ENCODE measurements at places on chromosomes 6 and 20. TPM values are rescaled to one million over a fixed set of nuclear protein-coding genes. Genes with fewer than 3 reads are reported as not detected.

C6orf58 gene
- total RNA-seq: 0.16 TPM

THBS2 gene
- not detected for total RNA-seq

PBOV1 gene
- total RNA-seq: not detected

CEP250 gene
- total RNA-seq: 45.6 TPM

DNA sequence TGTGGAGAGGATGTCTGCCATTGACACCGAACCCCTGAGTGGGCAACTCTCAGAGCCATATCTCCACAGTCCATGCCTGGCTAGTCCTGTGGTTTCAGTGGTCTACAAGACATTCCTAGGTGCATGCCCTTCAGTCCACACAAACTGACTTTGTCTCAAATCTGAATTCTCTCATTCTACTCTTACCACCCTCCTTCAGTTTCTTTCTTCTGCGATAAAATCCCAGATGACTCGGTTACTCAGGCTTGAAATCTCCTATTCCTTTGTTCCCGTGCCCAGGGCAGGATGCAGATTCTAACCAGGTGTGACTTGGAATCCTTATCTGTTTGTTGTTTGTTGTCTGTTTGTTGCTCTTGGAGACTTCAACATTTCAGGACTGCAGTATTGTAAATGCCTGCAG lies 9.3 kb downstream of the CDS2 start:
- no peak for DNase-seq

GRCh38 chr6:127341471-127342202 lies 1.8 kb downstream of the ECHDC1 start:
- DNase-seq: no peak

DNA sequence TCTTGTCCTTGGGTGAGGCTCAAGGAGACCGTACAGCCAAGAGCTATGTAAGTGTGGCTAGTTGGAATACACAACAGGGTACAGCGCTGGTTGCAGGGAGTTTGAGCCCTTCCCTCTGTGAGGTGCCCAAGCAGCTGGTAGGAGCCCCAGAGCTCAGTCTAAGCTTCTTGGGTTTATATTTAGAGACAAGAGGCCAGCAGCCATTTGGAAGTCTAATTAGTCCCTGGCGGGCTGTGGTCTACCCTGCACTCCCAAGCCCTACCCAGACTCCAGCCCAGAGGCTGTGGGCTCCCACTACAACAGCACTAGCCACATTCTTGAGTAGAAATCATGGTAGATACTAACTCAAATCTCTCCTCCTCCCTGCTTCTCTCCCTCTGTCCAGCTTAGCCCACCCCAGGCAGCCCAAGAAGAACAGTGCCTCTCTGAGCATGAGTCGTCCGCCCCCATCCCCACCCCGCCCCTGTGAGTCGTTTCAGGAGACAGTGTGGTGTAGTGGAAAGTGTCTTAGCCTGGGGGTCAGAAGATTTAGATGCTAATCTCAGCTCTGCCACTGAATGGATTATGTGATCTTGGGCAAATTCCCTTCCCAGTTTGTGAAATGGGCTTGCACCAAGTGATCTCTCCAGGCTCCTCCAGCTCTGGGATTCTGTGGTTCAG lies 37.8 kb downstream of the EIF2S2 start:
- no peak for DNase-seq

GRCh38 chr6:108222504-108222903 lies 38.3 kb downstream of the SNX3 start:
- DNase-seq: no peak

DNA sequence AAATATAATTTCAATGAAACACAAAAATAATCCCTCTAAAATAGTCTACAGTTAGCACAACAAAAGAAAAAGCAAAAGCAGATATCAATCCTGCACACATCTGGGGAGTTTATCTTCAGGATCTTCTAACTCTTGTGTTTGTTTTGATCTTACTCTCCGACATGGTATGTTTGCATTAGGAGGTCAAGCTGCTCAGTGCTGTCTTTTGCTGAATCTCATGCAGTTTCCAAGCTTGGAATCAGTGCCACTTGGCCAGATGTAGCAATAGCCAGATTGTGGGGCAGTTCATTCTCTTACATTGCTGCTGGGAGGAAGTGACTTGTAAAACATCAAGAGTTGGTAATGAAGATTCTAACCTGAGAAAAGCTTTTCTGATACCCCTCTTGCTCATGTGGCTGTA lies 29.5 kb downstream of the RIOK1 start:
- no peak for DNase-seq

GRCh38 chr6:129029778-129030177 lies 146.8 kb downstream of the LAMA2 start:
- no peak for DNase-seq

All from activated T-helper 1 cell treated with anti-CD3 and anti-CD28 coated beads, Interleukin-12 subunit alpha, Interleukin-12 subunit beta, Interleukin-2, Interleukin-4 antibody, amounts not matched to agents 30 ng/mL and 10 ng/mL and 1 ng/mL, durations not matched to agents 14 hours and 24 hours and 36 hours (primary cell).